A549 treated with ZK216348 at 1 μM for 4 hours (cell line): ENCODE measurements at places on chromosomes 12 and 14. TPM values are rescaled to one million over a fixed set of nuclear protein-coding genes. Genes with fewer than 3 reads are reported as not detected.

Gene RPS6KA5
- total RNA-seq, result 2.5 to 4.8 TPM (median 4.4 TPM) in 5 replicates

Gene MGAT2
- 40.9 to 52.9 TPM (median 47.3 TPM) in 5 replicates for total RNA-seq

Gene OTX2
- total RNA-seq, result not detected in 5 replicates

Gene NFYB
- 25.1 to 32.9 TPM (median 26.9 TPM) in 5 replicates for total RNA-seq

Gene SELPLG
- total RNA-seq, result 0.57 to 1.7 TPM (median 1.1 TPM) in 5 replicates

Gene PZP
- not detected in 5 replicates for total RNA-seq

Gene ADGRD1
- total RNA-seq, result 0.15 to 1.0 TPM (median 0.39 TPM) in 5 replicates

Gene IRAK3
- 0.27 to 0.93 TPM (median 0.40 TPM) in 5 replicates for total RNA-seq

Gene KRT3
- total RNA-seq, result 0.09 TPM in 1 of 5 replicates, not detected in the others

Gene PIP4K2C
- 39.2 to 49.2 TPM (median 42.4 TPM) in 5 replicates for total RNA-seq

Gene TMEM117
- total RNA-seq, result 1.4 to 3.2 TPM (median 2.1 TPM) in 5 replicates

Gene NPFF
- total RNA-seq, result not detected in 5 replicates

Gene LGR5
- not detected in 5 replicates for total RNA-seq

Gene GARIN6
- not detected in 5 replicates for total RNA-seq

Gene MIPOL1
- total RNA-seq, result 1.6 to 5.2 TPM (median 2.7 TPM) in 5 replicates

Gene KRT73
- not detected in 5 replicates for total RNA-seq

Gene DTX1
- 0.27 to 1.2 TPM (median 0.40 TPM) in 5 replicates for total RNA-seq

Gene DACT1
- total RNA-seq, result 0.37 to 0.58 TPM (median 0.47 TPM) in 5 replicates

Gene DPF3
- 0.07 to 0.22 TPM (median 0.17 TPM) in 4 of 5 replicates, not detected in the other for total RNA-seq

Gene SMIM41
- not detected in 5 replicates for total RNA-seq

Gene TMPRSS12
- not detected in 5 replicates for total RNA-seq
